Posterior vena cava (tissue), 2 donors: ENCODE measurements at places on chromosomes 2 and 18. TPM values are rescaled to one million over a fixed set of nuclear protein-coding genes. Genes with fewer than 3 reads are reported as not detected.
A peak's percentile ranks its signal among the peaks of the same experiment; 100 is the strongest.

Gene VAMP5
- total RNA-seq = 96.2 TPM

Gene SLC14A1
- 2.2 TPM for total RNA-seq

Gene C2orf66
- not detected for total RNA-seq

Gene CCDC121
- total RNA-seq = 4.3 TPM

Gene CPSF3
- total RNA-seq = 18.2 TPM

- peak; percentile 46 for DNase-seq
Measured at GRCh38 chr2:239727182-239727775, 297.9 kb downstream of the NDUFA10 start.

GRCh38 chr2:38905251-38905650 is 15.6 kb downstream of the ARHGEF33 start:
- no peak for DNase-seq

GRCh38 chr2:19879120-19879519 is 22.7 kb downstream of the TTC32 start:
- DNase-seq = no peak

GRCh38 chr2:202687276-202687675 is 52.5 kb downstream of the FAM117B start:
- no peak for DNase-seq

GRCh38 chr2:44135771-44136170 is 32.9 kb upstream of the PPM1B start:
- no peak for DNase-seq

DNA sequence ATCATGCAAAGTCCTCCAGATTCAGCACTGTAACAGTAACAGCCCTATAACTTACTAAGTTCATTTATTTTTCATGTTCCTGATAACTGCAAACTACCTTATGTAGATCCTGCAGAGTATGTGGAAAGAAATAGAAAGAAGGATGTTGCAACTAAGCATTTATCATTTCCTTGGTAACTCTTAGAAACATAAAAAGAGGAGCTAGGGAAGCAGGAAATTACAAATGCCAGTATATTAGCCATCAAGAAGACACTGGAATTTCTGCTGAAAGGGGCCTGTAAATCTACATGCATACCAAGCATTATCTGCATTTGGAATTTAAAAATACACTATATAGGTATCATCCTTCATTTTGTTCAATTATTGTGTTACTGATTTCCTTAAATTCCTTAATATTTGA is 66.8 kb downstream of the PDE11A start:
- no peak for DNase-seq

DNA sequence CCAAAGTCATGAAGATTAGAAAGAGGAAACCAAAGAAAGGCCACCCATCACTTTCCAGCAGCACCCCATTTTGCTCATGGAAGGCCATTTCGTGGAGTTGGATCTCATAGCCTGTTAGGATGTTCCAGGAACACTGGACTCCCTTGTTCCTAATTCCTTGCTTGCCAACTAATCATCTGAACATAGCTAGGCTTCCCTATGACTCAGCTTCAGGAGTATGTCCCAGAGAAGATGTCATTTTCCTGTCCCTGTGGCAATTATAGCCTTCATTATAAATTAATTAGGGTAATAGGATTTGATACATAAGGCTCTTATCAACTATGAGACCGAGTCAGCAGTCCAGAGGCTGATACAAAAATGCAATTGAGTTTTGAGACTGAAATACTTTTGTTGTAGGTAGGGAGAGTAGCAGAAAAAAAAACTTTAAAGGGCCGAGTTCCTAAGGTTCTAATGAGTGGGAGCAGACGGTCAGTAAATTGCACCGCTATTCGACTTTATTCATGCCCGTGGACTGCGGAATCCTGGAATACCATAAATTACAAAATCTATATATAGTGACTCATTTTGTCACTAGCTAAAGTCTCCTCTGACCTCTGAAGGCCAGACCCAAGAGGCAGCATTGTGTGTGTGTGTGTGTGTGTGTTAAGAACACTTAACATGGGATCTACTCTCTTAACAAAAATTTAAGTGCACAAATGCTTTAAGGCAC is 311.8 kb downstream of the FBXO15 start:
- DNase-seq = no peak

DNA sequence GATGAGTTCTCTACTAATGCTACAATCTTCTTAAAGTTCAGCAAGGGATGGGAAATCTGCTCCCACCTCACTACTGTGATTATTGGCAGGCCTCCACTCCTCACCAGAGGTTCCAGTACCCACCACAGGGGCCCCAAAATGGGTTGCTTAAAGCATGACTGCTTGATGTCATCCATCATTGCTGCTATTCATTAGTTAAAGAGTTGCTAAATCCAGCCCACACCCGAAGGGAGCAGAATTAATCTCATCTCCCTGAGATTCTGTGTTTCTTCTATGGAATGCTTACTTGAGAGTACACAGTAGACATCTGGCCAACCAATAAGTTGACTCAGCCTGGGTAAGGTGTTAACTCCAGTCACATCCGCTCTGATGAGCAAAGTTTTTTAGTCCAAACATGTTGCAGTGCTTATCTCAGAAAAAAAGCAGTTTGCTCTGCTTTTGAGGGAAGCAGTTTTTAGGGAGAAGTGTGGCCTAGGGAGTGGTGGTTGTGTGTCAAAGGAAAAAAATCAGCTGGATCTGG is 690.2 kb upstream of the POU3F3 start:
- DNase-seq = no peak

- no peak for DNase-seq
Measured at GRCh38 chr2:12965540-12966269, 249.0 kb downstream of the TRIB2 start.

DNA sequence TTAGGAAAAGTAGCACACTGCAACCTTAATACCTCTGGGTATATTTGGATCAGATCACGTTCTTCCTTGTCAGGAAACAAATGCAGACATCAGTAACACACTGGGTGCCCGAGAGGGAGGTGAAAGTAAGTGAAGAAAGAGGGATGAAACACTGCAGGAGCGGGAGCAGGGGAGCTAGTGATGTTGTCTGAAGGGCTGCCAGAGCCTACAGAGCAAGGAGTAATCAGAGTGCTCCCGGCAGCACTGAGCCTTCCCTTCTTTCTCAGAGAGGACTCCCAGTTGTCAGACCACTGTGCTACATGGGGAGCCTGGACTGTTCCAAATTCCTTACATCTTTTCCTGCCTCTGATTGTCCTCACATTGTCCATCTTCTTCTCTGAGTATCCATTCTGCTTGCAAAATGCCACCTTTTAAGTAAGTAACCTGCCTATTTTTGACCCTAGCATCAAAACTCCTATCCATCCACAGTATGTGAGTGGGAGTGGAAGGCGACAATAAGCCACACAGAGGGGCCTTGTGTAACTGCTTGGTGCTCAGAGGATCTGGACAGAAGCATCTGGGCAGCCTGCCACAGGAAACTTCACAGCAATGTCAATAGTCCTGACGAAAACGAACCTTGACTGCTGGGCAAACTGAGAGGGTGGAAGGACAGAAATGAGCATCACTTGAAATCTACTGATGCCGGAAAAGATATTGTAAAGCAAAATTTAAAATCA is 10.8 kb upstream of the NAB1 start:
- DNase-seq = no peak

DNA sequence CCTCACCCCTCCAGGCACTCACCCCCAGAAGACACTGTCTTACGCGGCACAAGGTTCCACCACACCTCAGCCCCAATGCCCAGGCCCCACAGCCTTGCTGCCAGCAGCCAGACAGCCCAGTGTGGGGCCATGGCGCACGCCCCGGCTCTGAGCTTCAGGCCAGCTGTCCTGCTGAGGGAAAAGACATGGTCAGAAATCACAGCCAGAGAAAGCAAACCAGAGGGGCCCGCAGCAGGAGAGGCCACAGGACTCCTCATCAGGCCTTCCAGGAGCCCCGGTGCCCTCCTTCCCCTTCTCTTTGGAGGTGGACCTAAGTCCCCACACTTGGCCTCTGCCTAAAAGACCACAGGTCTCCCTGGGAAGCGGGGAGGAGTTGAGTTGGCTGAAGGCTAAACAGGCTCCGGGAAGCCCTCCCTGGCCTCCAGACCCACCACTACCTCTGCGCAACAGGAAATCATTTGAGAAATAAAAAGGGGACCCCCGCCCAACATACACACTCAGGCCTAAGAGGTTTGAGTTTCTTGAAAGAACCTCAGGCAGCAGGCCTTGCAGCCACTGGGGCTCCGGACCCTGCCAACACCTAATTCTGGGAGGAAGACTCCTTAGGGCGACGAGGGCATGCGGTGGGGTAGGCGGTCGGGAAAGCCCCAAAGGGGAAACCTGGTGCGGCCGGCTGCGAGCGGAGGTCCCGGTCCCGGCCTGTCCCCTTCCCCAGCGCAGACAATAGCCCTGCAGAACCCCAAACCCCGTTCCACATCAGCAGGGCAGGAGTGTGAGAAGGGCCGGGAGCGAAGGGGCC is 1.9 kb downstream of the SEMA4C start:
- no peak for DNase-seq
